ENCODE measurements at places on chromosomes 5 and 9.

GRCh38 chr5:132622608-132623007, 35.4 kb upstream of the IL13 start:
- no peak for DNase-seq

- no peak for DNase-seq
Measured at GRCh38 chr9:95171001-95171400, 146.5 kb downstream of the FANCC start.

DNA sequence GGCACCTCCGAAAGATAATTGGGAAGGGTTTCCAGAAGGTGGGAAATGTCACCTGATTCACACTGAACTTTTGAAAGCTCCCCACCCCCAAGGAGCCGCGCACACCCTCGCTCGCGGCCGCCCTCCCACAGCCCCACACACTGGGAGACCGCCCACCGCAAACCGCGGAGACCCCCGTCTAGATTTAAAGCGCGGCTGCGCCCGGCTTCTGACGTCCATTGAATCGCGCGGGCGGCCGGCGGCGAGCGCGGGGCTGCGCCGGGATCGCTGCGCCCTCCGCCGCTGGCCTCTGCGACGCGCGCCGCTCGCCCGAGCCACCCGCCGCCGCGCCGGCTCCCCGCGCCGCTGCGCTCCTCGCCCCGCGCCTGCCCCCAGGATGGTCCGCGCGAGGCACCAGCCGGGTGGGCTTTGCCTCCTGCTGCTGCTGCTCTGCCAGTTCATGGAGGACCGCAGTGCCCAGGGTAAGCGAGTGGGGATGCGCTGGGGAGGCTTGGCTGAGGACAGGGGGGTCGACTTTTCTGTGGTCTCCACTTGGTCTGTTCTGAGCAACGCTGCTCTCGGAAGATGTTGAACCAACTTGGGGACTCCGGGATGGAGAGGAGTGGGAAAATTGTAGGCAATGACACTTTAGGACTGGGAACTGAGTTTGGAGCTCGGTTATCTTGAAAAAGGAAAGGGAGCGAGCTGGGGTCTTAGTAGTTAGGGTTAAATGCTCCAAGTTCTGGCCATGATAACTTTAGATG, at the start of gene FST:
Gene FST (plus strand): TSS at position 214 of the 743 bp plus-strand sequence. CDS start 163 bp downstream, at position 377.
- DNase-seq = no peak

DNA sequence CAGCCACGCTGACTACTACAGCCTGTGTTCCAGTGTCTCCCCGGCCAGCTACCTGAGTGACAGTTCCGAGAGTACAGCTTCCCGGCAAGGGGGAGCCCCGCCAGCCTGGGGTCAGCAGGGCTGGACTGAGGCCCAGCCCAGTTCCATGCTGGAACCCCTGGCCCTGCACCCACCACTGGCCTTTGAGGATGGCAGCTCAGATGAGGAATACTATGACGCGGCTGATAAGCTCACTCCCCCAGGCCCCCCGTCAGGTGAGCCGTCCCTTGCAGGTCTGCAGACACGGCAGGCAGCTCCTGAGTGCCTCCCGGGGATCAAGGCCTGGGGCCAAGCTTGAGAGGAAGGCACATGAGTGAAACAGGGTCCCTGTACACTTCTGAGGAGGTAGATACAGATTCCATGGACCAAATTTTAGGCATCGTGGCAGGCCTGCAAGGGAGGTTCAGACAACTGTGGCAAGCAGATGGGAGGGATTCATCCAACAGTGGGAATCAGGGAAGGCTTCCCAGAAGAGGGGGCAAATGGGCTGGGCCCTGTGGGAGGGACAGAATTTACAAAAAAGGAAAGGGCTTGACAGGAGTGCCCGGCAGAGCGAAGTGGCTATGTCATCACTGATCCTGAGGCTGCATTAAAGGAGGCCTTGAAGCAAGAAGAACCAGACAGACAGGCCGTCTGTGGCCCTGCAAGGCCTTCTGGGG, 12.8 kb upstream of the TRMT10B start:
- no peak for DNase-seq

- no peak for DNase-seq
Measured at GRCh38 chr5:173884402-173885053, 3.6 kb upstream of the CPEB4 start.

GRCh38 chr5:57437976-57438805, 44.4 kb downstream of the ACTBL2 start:
- no peak for DNase-seq

- DNase-seq = peak; percentile 87
Measured at GRCh38 chr5:152505442-152506042, 100.5 kb upstream of the NMUR2 start.

GRCh38 chr5:173089581-173089980, 33.4 kb downstream of the CREBRF start:
- DNase-seq = no peak

DNA sequence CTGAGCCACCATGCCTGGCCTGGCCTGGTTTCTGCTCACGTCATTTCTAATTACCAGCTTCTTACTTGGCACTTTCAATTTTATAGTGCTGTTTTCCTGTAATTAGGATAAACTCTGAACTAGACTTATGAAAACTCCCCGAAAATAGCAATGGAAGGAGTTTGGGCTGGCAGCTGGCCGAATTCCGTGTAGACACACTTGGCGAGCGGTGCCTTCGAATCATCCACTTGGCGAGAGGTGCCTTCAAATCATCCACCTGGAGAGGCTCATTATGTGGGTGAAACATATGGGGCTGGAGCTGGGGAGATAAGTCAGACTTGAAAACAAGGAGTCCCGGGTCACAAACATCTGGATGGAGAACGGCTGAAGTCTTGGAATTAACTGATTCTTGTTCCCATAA, 203.7 kb downstream of the ROR2 start:
- DNase-seq = no peak

- DNase-seq = no peak
Measured at GRCh38 chr9:115837618-115838017, 316.0 kb upstream of the PAPPA start.

GRCh38 chr5:179311581-179311980, 33.7 kb downstream of the ADAMTS2 start:
- no peak for DNase-seq

DNA sequence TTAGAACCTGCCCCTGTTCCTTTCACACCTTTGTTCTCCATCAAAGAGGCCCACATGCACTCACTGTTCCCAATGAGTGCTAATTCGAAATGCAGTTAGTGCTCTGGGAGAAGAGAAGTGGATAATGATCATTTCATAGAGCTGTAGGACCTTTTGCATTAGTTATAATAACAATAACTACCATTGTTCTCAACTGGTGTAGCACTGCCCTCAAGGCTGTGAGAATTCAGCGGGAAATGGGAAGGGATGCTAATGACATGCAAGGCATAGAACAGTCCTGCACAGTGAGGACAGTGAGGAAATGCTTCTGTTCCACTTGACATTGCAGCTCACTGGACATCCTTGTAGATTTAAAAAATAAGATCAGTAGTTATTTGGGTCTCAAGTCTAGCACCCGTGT, 187.4 kb downstream of the FBXL7 start:
- no peak for DNase-seq

GRCh38 chr5:135130261-135131215, 96.5 kb upstream of the PITX1 start:
- no peak for DNase-seq

DNA sequence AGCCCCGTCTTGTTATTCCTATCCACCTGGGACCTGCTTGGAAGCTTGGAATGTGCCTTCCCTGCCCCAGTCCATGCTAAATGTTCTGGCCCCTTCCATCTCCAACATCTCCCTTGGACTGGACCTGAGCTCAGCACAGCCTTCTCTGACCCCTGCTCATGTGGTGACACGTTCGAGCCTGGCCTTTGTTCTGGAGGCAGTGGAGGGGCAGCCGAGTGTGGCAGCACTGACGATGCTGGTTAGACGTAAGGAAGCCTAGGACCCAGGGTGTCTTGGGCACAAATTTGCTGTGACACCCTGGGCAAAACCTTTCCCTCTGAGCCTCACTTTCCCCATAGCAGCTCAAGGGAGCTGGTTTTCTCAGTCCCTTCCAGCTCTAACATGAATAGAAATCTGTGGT, 3.9 kb downstream of the SPACA9 start:
- no peak for DNase-seq
